H4 (cell line): ENCODE measurements at places on chromosomes 4 and X. TPM values are rescaled to one million over a fixed set of nuclear protein-coding genes. Genes with fewer than 3 reads are reported as not detected.

The LRCH2 gene
- total RNA-seq: 4.5 and 6.2 TPM in 2 replicates

The KLF8 gene
- 0.12 TPM in 1 of 2 replicates, not detected in the other for total RNA-seq

DNA sequence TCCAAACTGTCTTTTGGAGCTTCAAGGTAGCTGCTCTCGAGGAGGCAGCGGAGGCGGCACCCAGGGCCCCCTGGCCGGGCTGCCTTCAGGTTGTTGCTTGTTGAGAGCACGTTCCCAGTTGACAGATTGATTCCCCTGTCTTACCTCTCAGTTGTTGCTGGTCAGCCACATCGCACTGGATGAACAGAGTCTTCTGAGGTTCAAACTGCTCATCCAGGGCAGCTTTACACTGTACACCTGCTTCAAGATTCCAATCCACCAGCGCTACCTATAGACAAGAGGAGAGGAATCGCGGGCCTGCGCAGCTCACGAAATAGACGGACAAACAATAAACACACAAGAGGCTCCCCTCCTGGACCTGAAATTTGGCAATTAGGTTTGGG, 497 bp downstream of the HPGD start:
- DNase-seq: no peak

The MMRN1 gene
- total RNA-seq: not detected in 2 replicates

GRCh38 chr4:76579596-76580375, 144.8 kb downstream of the SHROOM3 start:
- DNase-seq: no peak

GRCh38 chr4:21092531-21092930, 392.3 kb downstream of the PACRGL start:
- peak; percentile 40 for DNase-seq

DNA sequence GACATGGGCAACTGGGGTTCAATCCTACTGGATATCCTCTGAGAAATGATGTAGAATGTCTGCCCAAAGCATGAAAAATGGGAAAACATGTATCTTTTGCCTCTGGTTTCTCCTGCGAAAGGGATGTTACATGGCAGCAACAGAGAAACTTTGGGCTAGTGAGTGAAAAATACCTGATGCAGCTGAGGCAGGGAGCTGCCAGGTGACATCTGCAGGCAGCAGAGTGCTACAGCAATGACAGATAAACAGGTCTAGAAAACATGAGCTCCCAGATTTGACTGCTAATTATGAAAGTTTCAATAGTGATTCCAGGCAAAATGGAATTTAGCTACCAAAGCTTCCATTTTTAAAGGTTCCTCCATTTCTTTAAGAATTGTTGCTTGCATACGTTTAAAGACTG, 4.8 kb upstream of the CXCL1 start:
- DNase-seq: no peak

The GPR50 gene
- total RNA-seq: not detected in 2 replicates

DNA sequence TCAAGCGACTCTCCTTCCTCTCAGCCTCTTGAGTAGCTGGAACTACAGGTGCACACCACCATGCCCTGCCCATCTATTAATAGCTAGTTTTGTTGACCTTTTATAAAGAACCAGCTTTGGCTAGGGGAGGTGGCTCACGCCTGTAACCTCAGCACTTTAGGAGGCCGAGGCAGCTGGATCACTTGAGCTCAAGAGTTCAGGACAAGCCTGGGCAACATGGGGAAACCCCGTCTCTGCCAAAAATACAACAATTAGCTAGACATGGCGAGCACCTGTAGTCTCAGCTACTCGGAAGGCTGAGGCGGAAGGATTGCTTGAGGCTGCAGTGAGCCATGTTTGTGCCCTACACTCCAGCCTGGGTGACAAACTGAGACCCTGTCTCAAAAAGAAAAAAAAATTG, 2.7 kb downstream of the TKTL1 start:
- no peak for DNase-seq

DNA sequence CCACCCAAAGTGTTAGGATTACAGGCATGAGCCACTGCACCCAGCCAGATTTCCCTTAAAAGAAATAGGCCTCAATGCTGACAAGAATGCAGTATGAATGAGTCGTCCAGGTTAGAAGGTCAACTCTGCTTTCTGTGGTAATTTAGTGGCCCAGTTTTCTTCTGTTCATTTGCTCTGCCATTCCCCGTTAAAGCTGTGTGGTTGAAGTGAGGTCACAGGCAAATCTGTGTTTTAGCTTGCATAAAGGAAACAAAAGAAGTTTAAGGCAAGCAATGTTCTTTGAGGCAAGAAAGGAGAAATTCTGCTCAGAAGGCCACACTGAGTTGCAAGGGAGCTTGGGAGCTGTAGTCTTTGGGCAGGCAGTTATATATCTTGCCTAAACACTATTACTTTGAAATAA, 176.8 kb downstream of the LARP7 start:
- peak; percentile 6 for DNase-seq

DNA sequence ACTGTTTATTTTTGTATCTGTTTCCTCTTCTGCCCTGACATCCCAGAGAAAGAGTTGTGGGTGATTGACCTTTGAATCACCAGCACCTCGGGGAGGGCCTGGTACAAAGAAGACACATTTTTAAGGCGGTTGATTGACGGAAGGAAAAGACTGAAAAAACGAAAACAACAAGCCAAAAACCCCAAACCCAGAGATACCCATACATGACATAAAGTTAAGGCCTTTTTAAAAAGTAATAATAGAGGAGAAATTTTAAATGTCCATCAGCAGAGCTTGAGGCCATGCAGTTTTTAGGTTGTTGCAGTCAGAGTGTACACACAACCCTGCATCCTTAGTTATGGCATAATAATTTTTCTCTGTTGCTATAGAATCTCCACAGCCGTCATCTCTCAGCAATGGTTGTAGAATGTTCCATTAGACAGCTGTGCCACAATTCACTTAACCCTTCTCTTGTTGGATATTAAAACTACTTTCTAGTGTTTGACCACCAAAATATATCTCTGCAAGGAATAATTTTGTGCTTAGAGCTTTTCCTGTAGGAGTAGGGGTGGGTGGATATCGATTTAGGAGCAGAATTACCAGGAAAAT, 110.2 kb downstream of the GNL3L start:
- no peak for DNase-seq

- DNase-seq: no peak
Measured at GRCh38 chrX:87744391-87744790, 226.8 kb downstream of the KLHL4 start.

- no peak for DNase-seq
Measured at GRCh38 chrX:10169175-10169574, 12.4 kb downstream of the CLCN4 start.

GRCh38 chrX:20906571-20906970, 467.6 kb upstream of the CNKSR2 start:
- DNase-seq: no peak

The KIT gene
- 1.2 and 1.6 TPM in 2 replicates for total RNA-seq
